Stimulated activated CD8-positive, alpha-beta memory T cell treated with anti-CD3 and anti-CD28 coated beads, Interleukin-7, amount 100 ng/mL, for 1 hour (primary cell): ENCODE measurements at places on chromosomes 3 and 15.

DNA sequence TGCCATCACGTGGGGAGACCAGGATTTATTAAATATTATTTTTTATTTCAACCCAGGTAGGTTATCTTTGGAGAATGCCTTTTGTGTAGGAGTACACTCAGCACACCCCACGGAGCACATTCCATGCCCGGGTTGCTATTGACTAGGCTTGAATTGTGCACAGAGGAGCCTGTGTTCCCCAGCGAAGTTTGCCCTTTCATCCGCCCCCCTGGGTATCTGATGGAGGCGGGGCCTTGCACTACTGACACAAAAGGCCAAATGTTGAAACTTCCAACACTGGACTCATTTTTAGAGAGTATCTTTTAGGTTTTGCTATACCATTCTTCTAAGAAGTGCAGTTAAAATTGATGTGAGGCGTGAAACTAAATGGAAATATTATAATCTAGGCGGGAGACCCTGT, 39.3 kb upstream of the PPP4R2 start:
- no peak for DNase-seq

DNA sequence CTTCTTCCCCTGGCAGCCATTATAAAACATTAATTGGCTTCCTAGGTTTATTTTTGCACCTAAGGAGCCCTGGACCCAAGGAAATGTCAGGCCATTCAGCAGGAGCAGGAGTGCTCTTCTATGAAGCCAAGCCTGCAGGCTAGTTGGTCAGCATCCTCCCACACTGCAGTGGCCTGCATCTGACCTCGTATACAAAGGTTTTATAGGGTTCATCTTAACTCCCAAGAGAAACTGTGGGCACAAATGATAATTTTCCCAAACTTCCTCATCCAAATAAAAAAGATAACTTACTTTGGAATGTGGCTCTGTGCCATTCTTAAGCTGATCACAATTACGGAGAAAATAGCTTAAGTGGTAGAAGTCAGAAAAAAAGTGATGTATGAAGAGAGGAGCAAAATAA, 19.4 kb downstream of the PLSCR1 start:
- no peak for DNase-seq

- no peak for DNase-seq
Observed at GRCh38 chr15:44729408-44730127, 6.8 kb upstream of the TRIM69 start.

DNA sequence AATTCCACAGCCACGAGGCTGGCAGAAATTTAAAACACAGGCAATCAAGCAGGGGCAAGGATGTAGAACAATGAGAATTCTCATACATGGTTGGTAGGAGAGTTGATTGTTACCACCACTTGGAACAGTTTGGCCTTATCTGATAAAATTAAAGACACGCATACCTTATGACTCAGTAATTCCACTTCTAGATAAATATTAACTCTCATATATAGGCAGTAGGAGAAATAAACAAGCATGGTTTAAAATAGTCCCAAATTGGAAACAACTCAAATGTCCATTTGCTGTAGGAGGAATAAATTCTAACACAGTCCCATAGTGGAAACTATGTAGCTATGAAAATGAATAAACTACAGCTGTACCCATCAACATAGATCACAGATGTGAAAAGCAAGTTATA, 42.3 kb upstream of the USP3 start:
- no peak for DNase-seq

DNA sequence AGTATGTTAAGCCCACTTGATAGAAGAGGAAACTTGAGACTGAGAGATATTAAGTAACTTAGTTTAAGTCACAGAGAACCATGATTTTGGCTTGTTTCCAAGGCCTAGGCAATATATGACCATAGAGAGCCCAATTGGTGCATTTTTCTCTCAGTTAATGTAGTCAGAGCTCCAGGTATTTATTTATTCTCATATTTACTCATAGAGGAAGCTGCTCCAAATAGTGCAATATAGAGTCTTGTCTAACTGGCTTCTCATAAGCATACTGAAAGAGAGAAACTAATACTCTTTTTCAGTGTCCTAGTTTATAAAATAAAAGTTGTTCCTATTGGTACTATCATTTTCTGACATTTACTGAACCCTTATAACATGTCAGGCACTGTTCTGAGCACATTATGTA, 15.2 kb downstream of the TRNT1 start:
- DNase-seq, result no peak

- DNase-seq, result no peak
Observed at GRCh38 chr3:33388374-33389100, 51.7 kb downstream of the UBP1 start.

DNA sequence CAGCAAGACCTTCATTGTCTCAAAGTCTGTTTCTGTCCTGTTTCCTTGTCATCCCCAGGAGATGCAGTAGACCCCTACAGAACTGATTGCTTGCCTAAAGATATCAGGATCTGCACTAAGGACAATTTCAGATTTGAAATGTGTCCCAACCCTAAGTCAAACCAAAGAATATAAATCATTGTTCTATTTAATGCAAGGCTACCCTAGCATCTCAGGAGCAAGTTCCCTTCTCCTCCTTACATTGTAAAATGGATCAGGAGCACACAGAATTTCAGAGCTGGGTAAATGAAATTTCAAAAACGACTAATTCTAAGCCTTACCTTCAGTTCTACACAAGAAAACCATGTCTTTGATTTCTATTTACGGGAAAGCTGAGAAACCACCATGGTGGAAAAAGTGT, 360.9 kb upstream of the KCNH8 start:
- no peak for DNase-seq

DNA sequence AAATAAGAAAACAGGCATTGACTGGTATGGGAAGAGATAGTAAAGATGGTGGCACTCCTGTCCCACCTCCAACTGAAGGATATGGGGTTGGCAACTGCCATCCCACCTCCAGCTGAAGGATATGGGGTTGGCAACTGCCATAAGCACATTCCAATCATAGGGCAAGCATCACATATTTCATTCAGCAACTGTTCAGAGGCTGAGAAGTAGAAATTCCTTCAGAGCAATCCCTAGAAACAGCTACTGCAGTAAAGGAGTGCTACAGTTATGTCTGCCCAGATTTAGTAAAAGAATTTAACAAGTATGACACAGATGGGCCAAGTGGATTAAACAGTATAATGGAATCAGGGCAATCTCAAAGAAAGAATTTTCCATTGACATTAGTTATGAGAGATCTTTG, 156.8 kb downstream of the IMPG2 start:
- DNase-seq, result no peak

- no peak for DNase-seq
Observed at GRCh38 chr3:140298569-140299070, 363.6 kb downstream of the CLSTN2 start.

GRCh38 chr3:169722724-169723123, 42.1 kb downstream of the TERC start:
- DNase-seq, result no peak

- no peak for DNase-seq
Observed at GRCh38 chr3:32194653-32195052, 43.8 kb upstream of the CMTM8 start.

GRCh38 chr3:189842681-189843602, 211.8 kb downstream of the TP63 start:
- DNase-seq, result no peak
